GM03348 (cell line): ENCODE measurements at places on chromosomes 1 and 21.

- peak; percentile 43 for DNase-seq
Observed at GRCh38 chr1:85623061-85623471, 42.5 kb downstream of the CCN1 start.

DNA sequence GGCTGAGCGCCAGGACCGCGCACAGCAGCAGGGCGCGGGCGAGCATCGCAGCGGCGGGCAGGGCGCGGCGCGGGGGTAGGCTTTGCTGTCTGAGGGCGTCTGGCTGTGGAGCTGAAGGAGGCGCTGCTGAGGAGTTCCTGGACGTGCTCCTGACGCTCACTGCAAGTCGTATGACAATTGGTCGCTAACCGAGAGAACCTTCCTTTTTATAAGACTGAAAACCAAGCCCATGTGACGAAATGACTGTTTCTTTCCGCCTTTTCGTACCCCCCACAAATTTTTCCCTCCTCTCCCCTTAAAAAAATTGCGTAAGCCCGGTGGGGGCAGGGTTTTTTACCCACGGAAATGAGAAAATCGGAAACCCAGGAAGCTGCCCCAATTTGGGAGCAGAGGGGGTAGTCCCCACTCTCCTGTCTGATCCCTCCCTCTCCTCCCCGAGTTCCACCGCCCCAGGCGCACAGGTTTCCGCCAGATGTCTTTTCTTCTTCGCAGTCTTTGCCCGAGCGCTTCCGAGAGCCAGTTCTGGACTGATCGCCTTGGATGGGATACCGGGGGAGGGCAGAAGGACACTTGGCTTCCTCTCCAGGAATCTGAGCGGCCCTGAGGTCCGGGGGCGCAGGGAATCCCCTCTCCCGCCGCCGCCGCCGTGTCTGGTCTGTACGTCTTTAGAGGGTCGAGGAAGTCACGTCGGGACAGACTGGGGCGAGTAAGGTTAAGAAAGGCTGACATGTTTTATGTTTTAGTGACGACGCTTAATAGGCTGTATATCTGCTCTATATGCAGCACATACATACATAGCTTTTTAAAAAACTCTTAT is at the start of gene PTGS2:
Gene PTGS2 (minus strand): TSS at position 179 of the 817 bp plus-strand sequence. CDS start 133 bp downstream, at position 46.
- DNase-seq: peak; percentile 92

GRCh38 chr1:180381184-180381580 is 121.2 kb downstream of the ACBD6 start:
- no peak for DNase-seq

- DNase-seq: no peak
Observed at GRCh38 chr1:212219679-212220463, 65.3 kb upstream of the PPP2R5A start.

GRCh38 chr1:204368996-204369726 is 9.4 kb upstream of the PLEKHA6 start:
- no peak for DNase-seq

GRCh38 chr1:38093569-38094520 is 47.3 kb upstream of the POU3F1 start:
- DNase-seq: no peak

- DNase-seq: no peak
Observed at GRCh38 chr1:76615253-76616035, 251.8 kb upstream of the ST6GALNAC5 start.

DNA sequence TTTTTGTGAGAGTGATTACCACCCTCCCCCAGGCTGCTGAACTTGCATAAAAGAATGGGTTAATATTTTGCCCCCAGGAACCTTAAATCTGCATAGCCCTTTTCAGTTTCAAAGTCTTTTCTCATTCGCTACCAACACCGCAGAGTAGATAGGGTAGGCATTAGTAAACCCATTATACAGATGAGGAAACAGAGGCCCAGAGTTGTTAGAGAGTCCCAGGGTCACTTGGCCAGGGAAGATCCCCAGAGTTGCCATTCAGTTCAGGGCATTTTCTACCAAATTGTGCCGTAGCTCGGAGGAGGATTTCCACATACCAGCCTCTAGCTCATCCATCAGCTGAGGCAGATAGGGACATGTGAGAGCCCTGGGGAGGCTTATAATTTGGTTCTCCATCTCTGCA is 40.5 kb downstream of the NEK2 start:
- no peak for DNase-seq

GRCh38 chr21:33894736-33895288 is 20.8 kb downstream of the ATP5PO start:
- DNase-seq: peak; percentile 91

GRCh38 chr1:35398739-35399138 is 130.2 kb downstream of the ZMYM4 start:
- DNase-seq: no peak

DNA sequence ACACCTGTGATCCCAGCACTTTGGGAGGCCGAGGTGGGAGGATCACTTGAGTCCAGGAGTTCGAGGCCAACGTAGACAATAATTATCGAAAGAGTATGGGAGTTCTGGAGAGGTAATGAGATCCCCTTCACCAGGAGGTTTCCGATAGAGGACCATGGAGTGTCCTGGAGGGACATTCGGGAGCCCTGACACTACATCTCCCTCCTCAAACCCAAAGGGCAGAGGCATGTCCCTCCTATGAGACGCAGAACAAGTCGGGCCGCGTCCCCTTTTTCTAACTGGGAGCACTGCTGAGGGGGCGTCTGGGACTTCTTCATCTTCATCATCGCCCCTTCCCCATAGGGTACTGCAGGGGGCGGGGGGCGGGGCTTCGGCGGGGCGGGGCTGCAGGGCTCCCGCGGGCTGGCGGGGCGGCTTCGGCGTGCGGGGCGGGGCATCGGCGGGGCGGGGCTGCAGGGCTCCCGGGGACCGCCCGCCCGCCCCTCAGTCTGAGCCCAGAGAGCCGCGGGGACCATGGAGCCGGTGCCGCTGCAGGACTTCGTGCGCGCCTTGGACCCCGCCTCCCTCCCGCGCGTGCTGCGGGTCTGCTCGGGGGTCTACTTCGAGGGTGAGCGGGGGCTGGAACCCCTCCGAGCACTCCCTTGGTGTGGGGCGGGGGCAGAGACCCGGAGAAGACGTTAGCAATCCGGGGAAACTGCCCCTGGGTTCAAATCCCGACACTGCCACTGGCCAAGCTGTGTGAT is at the start of gene THEMIS2:
Gene THEMIS2 (plus strand): TSS at position 486 of the 743 bp plus-strand sequence. CDS start 28 bp downstream, at position 514.
- DNase-seq: peak; percentile 95

DNA sequence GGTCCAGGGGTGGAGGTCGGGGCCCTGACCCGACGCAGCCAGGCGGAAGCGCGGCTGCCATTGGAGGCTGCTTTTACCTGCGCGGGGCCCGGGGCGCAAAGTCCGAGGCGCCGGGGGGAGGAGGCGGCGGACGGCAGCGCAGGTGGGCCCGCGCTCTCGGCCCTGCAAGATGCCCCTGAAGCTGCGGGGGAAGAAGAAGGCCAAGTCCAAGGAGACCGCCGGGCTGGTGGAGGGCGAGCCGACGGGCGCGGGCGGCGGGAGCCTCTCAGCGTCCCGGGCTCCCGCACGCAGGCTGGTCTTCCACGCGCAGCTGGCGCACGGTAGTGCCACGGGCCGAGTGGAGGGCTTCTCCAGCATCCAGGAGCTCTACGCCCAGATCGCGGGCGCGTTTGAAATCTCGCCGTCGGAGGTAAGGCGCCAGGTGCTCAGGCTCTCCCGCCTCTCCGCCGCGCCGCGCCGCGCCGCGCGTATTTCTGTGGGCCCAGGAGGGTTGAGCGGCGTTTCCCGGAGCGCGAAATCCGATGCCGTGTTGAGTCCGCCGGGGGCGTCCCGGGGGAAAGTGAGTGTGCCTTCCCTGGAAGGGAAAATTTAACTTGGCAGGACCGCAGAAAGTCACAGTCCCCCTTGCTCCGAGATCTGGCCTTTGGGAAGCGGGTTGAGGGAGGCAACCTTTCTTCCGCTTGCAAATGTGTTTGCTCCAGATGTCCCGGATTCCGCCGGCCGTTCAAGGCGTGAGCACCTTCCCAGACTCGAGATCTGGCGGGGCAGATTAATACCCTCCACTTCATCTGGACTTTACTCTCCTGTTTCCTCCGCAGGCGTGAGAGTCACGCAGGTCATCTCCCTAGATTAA is at the start of gene GIPC2:
Gene GIPC2 (plus strand): TSS at position 41 of the 853 bp plus-strand sequence. CDS start 129 bp downstream, at position 170.
- DNase-seq: peak; percentile 51

- peak; percentile 95 for DNase-seq
Observed at GRCh38 chr1:228275430-228276173, 67.8 kb downstream of the OBSCN start.

- no peak for DNase-seq
Observed at GRCh38 chr1:24654010-24654409, 10.9 kb downstream of the SRRM1 start.

DNA sequence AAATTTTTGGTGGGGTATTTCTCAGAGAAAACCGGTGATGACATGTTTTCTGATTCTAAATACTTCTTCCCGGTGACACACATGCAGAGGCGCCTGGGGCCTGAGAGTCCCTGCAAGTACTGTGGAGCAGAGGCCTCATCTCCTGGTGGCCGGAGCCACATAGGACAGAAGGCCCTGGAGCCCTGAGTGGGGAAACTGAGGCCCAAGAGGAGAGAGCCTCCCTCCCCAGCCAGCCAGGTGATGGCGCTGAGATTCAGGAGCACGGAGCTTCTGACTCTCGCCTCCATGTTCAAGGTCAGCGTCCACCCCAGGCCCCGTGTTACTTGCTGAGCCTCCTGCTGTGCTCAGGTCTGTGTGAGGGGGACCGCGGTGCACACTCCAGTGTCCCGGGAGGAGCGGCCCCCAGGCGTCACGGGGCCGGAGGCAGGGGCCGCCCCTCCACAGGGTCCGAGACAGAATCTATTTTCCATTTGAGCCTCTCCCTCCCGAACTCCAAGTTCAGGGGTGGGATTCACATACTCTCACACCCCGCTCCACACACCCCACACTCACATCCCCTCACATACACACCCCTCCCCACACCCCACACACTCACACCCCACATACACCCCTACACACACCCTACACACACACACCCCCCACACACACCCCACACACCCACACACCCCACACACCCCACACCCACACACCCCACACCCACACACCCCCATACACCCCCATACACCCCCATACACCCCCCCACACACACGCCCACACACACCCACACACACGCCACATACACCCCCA is 43.8 kb downstream of the SLX9 start:
- DNase-seq: no peak

GRCh38 chr1:226606311-226607267 is 58.0 kb downstream of the STUM start:
- DNase-seq: peak; percentile 49

DNA sequence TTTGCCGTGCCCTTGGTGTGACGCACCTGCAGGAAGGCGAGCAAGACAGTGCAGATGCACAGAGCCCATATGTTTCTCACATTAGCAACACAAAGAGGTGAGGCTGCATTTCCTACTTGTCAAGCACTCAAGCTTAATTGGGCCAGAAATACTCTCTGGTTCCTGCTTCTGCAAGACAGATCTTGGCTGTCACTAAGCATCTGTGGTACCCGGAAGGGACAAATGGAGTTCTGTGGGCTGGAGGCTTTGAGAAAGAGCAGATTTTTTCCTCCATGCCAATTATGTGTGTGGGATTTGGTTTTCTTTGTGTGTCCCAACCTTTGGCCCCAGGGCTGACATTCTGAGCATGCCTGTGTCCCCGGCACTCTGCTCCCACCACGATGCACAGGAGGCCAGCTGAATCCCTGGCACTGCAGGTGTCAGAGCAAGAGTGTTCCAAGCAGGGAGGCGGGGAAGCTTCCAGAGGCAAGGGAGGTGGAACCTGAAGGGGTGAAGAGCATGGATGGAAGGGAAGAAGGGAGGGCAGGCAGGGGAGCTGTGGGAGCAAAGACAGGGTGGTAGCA is 52.0 kb upstream of the STUM start:
- DNase-seq: no peak

GRCh38 chr1:232486006-232486405 is 143.9 kb downstream of the SIPA1L2 start:
- DNase-seq: no peak

GRCh38 chr1:176854121-176854520 is 310.4 kb downstream of the ASTN1 start:
- no peak for DNase-seq

DNA sequence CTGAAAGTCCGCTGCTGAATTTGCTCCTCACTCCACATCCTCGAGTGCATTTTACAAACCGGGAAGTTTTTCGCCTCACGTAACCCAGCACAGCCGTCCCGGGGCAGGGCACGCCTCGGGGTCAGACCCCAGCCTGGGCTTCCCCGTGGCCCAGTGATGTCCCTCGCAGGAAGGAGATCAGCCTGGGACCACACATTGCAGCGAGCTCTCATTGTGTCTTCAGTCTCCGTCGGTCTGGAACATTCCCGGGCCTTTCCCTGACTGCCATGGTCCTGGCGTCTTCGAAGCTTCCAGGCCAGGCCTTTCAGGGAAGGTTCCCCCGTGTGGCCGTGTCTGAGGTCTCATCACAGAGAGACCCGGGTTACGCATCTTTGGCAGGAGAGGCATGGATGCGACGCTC is 43.5 kb downstream of the MORN1 start:
- no peak for DNase-seq

DNA sequence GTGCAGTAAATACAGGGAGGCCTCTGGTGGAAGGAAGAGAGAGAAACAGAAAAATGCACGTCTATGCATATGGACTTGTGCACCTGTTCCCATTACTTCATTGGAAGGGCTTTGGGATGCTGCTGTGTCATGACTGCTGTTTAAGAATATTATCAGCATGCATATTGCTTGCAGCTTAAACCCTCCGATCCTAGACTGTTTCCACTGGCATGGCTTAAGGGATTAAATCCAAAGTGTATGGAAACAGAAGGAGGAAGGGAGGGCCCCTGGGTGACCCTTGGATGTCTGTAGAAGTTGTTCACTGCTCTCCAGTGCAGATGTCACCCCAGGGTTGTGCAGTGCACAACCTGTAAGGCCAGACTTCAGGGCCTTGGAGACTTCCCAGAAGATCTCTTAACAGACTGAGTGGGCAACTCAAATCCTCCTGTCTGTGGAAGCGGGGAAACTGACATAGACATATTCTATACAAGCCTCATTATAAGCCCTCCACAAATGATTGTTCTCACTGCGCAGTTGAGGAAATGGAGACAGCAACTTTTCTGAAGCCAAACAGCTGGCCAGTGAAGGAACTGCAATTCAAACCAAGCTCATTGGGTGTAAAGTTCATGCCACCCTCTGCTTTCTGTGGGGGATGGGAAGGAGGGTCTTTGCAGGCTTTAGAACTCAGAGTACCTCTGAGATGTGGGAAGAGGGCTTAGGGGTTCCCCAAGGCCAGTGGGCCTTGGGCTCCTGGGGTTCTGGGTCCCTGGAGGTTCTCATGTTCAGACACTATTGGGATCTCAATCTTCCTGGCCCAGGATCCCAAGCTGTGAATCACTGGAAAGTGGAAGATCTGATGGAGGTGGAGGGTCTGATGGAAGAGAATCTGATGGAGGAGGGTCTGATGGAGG is 73.8 kb downstream of the UMODL1 start:
- DNase-seq: no peak

GRCh38 chr1:53945433-53946251 is at the start of gene IFT25:
IFT25 (minus strand) TSS chr1:53945699; CDS start chr1:53940082, 5,617 bp downstream.
- DNase-seq: peak; percentile 98

GRCh38 chr1:8424539-8425116 is 106.7 kb downstream of the SLC45A1 start:
- DNase-seq: no peak

DNA sequence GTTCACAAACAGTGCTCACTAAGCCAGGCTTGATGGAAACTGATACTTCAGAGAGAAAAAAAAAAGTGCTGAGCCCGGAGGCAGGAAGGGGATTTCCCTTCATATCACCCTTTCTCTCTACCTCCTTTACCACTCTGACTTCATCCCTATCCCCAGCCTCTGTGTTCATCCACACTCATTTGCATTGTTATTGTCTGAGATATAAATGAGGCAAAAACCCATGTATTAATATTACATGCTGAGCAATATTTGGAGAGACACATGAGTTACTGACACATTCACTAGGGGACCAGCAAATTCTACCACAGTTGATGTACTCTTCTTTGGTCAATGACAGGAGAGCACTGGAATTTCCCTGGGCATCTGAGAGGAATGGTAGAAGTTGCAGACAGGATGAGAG is 175.8 kb downstream of the TNFSF18 start:
- no peak for DNase-seq
